ENCODE measurements at places on chromosomes 6 and 20.

- no peak for DNase-seq
Measured at GRCh38 chr6:16949716-16950115, 152.1 kb upstream of the STMND1 start.

DNA sequence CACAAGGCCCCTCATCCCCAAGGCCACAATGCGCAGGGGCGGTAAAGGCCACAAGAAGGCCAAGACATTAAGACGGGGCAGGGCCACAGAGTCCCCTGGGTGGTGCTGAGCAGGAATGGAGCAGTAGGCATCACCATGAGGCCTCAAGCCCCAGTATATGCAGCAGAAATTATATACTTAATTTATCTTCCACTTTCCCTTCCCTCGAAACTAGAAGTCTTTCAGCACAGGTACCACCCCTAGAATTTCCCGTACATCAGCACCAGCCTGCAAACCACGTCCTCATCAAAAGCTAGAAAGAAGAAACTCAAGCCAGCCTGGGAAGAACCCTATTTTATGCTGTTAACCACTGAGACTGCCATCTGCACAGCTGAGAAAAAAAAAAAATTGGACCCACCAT lies 89.4 kb downstream of the PLG start:
- no peak for DNase-seq

DNA sequence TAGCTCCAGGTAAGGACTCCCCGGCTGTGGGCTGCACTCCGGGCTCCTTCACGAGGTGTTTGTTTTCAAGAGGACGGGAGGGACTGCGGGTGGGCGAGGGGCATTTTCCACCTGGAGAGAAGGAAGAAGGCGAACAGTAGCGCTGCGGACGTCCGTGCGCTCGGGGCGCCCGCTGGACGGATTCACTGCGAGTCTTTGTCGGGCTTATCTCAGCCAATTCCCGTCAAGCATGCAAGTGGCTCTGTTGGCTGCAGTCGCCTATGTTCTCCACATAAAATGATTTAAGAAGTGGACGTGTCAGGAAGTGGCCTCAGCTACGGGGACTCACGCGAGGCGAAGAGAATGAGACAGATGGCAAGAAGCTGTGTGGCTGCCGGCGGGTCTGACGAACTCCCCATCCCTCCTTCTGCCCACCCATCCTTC lies 332 bp downstream of the GRIK2 start:
- DNase-seq: no peak

- DNase-seq: no peak
Measured at GRCh38 chr6:16759181-16759645, 2.0 kb downstream of the ATXN1 start.

GRCh38 chr6:98581705-98582104 lies 252.7 kb upstream of the POU3F2 start:
- DNase-seq: no peak

GRCh38 chr20:821046-821730 lies 12.3 kb upstream of the FAM110A start:
- no peak for DNase-seq

- DNase-seq: no peak
Measured at GRCh38 chr6:156598071-156598854, 178.9 kb upstream of the ARID1B start.

DNA sequence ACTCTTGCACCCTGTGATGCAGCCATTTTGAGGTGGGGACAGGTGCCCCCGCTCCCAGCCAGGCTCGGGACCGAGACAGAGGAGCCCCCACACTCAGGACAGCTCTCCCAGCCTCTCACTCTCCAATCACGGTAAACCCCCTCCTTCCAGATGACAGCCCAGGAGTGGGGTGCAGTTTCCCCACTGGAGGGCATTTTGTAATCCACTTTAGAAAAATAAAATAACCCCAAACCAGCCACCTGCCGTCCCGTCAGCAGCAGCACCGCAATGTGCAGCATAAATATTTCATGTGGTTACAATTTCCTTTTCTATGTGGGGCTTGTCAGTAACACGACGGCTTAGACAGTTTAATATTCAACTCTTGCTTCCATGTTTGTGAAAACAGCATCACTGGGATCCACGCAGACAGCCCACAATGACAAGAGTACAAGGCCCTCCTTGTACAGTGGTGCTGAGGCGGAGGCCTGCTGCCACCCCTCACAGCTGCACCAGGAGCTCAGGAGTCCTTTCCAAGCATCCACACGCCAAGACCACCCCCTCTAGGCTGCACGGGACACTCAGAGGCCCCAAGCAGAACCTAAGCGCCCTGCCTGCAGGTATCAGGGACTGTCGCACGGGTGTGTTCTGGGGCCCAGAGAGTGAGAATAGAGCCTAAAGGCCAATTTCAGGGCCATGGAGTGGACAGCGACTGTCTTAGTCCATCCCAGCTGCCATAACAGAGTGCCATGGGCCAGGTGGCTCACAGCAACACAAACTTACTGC lies 116.7 kb downstream of the JPH2 start:
- DNase-seq: no peak

- DNase-seq: no peak
Measured at GRCh38 chr6:373773-374724, 17.5 kb upstream of the IRF4 start.

- no peak for DNase-seq
Measured at GRCh38 chr6:15842727-15843117, 179.9 kb upstream of the DTNBP1 start.

DNA sequence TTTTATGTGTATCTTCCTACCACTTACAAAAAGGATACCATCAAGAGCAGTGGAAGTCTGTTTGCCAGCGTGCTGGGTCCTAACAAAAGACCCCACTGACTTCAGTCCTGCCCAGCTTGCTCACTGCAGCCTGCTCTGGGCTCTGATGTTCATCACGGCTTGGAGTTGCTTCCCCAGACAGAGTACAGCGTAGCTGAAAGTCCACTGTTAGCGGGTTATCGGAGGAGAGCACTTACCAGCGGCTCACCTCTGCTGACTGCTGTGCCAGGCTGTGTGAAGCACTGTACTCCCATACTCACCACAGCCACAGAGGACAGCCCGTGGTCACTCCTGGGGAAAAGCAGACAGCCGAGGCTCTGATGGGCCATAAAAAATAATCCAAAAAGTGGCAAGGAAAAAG lies 40.2 kb downstream of the CTCFL start:
- no peak for DNase-seq

DNA sequence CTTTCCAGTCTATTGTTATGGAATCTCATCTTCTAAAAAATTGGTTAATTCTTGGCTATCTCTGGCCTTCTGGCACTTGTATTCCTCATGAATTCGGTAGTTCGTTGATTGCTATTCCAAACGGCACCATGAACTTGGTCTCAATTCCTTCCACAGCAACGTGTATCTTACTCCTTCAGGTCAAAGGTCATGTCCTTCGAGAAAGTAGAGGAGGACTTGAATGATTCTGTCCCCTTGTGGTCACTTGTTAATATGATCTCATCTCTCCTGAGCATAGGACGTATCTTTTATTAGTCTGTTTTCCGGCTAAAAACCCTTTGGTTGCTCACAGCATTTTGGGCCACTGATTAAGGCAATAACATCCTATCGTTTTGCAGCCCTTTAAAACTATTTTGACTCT lies 9.4 kb downstream of the TLDC2 start:
- no peak for DNase-seq

DNA sequence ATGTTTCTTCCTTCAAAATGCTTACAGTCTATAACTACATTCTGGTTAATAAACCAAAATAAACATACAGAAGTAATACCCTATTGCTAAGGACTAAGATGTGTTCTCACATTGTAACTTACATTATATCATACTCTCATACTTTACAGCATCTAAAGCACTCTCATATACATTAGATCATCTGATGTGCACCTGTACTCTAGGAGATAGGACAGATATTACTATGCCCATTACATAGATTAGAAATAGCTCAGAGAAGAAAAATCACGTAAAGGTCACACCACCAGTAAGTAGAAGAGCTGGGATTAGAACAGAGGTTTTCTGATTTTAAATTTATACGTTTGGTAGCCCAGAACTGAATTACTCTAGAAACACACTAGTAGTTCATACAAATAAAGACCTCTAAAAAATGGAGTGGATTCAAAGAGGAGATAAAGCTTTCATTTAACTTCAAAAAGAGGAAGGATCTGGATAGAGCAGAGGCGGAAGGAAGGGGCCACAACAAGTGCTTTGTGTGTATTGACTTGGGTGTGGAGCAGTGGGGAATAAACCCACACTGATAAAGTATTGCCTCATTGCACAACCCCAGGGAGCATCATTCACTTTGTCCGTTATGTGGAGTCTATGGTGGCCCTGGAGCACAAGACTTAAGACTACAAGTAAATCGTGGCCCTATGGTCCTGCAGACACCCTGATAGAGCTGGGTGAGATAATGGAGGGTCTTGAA lies 30.9 kb downstream of the SLC2A12 start:
- DNase-seq: no peak

DNA sequence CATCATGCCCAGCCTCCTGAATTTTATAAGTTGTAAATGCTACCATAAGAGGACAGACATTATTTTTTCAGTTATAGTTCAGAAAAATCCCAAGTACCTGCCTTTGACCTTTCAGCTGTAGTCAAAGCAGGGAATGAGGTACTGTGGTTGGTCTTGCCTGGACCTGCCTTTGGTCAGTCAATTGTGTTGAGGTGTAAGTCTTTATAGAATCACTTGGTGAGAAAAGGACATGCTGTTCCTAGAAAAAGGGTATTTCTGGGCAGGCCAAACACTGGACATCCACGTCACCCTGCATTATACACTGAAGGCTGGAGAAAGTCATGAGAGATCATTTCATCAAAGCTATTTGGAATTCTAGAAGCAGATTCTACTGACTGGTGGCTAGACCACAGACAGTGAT lies 40.3 kb downstream of the PEX7 start:
- no peak for DNase-seq

DNA sequence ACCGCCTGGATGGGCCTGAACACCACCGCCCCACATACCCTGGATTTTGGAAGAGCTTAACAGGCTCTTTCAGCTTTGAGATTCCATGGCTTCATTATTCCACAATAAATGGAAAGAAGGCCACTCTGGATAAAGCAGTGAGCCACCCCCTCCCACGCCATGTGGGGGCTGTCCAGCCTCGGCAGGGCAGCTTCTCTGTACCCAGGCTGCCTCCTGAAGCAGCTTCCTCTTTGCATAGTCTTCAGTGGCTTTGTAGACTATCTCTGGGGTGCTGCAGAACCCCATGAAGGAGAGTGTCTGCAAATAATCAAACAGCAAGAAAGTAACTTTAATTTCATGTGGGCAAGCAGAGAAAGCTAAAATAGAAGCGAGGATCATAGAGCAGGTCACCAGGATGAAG lies 96.6 kb upstream of the NXT1 start:
- no peak for DNase-seq

DNA sequence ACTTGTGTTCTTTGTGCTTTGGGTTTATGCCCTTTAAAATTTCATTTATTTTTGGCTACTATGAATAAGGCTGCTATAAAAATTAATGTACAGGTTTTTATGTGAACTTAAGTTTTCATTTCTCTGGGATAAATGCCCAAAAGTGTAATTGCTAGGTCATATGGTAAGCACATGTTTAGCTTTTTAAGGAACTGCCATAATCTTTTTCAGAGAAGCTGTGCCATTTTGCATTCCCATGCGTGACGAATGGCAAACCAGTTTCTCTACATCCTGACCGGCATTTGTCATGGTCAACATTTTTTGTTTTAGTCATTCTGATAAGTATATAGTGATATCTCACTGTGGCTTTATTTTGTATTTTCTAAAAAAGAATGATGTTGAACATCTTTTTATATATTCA lies 236.0 kb upstream of the SGK1 start:
- no peak for DNase-seq

DNA sequence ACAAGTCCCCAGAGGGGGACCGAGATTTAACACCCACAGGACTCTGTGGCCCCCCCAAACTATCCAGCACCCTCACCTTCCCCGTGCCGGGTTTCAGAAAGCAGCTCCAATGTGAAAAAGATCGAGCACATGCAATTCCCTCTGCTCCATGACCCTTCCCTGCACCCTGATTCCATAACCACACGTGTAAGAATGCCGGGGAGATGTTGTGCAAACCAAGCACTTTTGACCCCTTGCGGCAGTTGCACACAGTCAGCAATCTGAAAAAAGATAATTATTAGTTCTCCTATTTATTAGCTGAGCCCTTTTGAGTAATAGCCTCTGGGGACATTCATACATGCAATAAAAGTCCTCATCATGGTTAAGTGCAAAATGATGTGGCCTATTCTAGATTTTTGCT lies 13.0 kb downstream of the FOXQ1 start:
- DNase-seq: no peak

DNA sequence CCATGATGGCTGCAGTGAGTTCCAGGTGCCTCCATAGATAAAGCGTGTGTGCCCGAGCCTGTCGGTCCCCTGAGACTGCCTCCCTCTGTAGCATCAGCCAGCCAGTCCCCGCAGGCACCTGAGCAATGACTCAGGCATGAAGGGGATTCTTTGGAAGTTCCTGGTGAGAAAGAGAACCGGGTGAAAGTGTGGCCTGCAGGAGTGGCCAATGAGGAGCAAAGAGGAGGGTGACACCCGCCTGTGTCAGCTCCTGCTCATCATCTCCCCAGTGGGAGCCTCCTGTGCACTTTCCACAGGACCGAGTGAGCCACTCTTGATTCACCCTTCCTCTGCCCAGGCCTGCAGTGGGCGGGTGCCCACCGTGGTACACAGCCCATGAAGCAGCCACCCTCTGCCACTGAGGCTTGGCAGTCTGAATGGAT lies 71.2 kb upstream of the PTPN1 start:
- DNase-seq: peak; percentile 98

- DNase-seq: no peak
Measured at GRCh38 chr20:18802012-18802634, 11.5 kb upstream of the SCP2D1 start.

- no peak for DNase-seq
Measured at GRCh38 chr6:75497994-75498393, 4.4 kb upstream of the FILIP1 start.

DNA sequence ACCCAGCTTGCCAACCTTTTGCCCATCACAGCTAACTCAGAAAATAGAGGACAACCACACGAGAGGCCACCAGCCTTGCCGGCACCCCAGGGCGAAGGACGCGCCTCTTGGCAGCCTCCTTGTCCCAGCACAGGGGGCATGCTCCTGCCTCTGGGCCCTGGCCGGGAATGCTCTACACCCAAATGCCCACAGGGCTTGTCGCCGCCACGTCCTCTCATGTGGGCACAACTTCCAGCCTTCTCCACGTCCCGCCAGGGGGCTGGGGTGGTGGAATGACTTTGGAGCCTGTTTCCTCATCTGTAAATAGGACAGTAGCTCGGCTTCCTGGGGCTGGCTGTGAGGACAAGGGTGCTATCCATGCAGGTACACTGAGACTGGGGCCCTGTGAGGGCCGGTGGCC lies 152.4 kb upstream of the MLN start:
- DNase-seq: no peak

- no peak for DNase-seq
Measured at GRCh38 chr6:117481278-117481925, 1.1 kb upstream of the DCBLD1 start.

- DNase-seq: no peak
Measured at GRCh38 chr6:162019349-162019748, 708.2 kb downstream of the PRKN start.

- no peak for DNase-seq
Measured at GRCh38 chr6:160430751-160431150, 82.6 kb downstream of the SLC22A3 start.

DNA sequence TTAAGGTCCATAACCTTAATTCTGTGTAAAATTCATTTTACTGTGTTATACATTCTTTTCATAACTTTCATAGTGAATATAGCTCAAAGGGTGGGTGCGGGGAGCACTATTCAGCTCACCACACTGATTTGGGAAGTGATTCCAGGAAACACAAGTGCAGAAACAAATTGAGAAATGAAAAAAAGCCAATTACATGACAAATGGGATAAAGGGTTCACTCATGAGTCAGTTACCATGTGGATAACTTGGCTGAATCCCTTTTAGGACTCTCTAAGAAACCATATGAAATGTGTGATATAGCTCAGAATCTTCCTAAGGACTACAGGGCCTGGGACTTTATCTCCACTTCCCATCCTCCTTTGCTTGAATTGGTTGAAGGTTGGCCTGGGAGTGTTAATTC lies 3.1 kb upstream of the BTN2A1 start:
- DNase-seq: no peak
